ENCODE measurements at places on chromosomes 2 and 18.

GRCh38 chr18:70415823-70416488 is 127.1 kb downstream of the SOCS6 start:
- no peak for DNase-seq

GRCh38 chr2:176133389-176133788 is 3.9 kb downstream of the HOXD8 start:
- DNase-seq = no peak

DNA sequence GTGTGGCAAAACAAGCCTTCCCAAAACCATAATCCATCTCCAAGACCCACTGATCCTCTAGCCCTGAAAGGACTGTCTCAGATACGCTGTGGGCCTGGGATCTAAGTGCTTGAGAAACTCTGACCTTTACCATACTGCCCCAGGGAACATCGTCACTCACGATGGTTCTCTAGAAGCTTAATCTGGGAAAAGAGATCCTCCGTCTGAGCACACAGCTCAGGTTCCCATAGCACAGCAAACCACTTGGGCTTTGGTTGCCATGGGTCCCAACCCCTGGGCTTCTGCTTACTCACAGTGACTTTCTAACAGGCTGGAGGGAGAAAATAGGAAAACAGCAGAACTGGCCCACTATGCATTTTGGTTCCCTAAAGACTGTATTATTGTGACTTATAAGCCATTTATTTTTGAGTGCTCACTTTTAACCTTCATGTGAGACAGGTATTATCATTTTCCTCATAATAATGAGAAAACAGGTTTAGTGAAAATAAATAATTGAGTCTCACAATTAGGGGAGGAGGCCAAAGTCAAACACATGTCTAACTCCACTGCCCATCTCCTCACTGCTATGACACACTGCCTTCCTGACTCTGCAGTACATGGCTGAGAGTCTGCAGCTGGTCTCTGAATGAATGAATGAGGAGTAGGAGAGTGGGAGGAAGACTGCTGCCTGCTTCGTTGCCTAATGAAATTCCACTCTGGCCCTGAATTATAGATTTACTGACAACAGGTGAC is 46.7 kb downstream of the REEP1 start:
- no peak for DNase-seq

- DNase-seq = no peak
Observed at GRCh38 chr2:1420746-1421480, 7.7 kb downstream of the TPO start.

- no peak for DNase-seq
Observed at GRCh38 chr2:241768850-241769249, 7.8 kb upstream of the GAL3ST2 start.

- no peak for DNase-seq
Observed at GRCh38 chr2:69242651-69243051, 144.4 kb downstream of the GFPT1 start.

DNA sequence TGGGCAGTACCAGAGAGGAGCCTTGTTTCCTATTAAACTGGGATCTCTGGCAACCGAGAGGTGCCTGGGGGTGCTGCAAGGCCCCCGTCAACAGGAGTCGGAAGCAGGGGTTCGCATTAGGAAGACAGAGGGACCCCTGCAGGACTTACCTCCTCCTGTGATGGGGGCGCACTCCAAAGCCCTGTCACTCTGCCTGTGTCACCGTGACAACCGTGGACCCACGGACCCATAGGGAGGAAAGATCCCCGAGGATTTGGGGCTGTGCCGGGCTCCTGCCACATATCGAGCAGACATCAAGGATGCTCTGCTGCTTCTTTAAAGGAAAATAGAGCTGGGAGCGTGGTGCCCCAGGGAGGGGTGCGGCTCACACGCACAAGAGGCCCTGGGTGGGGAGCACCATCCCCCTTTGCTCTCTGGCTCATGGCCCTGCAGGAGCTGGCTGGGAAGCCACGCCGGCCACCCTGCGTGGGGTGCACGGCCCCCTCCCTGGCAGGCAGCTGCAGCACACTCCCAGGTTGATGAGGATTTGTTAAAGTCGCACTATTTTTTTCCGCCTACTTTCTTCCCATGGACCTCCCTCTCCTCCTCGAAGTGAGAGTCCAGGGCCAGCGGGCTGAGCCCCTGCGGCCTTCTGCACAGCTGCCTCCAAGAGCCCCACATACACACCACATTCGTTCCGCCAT is 167.5 kb downstream of the TWIST2 start:
- no peak for DNase-seq

DNA sequence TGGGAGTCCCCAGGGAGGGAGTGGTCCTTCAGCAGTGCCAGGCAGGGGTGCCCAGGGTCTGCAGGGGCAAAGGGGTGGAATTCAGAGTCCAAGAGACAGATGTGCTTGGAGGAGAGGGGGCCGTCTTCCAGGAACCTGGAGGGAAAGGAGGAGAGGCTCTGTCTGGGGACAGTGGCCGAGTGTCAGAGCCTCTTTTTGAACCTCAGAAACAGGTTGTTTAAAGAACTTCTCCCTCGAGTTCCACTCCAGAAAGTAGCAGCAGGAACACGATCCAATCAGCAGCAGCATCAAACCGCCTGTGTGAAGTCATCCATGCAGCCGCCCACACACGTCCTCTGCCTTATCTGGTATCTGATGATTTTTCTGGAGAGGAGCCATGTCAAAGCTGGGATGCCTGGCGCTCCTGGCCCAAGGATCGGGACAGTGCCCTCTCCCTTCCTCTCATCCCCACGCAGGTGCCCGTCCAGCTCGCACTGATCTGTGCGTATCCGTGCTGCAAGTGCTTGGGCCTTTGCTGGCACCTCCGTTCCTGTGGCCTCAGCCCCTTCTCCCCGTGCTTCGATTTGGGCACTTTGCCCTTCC is 205.1 kb downstream of the NDUFA10 start:
- DNase-seq = peak; percentile 20

DNA sequence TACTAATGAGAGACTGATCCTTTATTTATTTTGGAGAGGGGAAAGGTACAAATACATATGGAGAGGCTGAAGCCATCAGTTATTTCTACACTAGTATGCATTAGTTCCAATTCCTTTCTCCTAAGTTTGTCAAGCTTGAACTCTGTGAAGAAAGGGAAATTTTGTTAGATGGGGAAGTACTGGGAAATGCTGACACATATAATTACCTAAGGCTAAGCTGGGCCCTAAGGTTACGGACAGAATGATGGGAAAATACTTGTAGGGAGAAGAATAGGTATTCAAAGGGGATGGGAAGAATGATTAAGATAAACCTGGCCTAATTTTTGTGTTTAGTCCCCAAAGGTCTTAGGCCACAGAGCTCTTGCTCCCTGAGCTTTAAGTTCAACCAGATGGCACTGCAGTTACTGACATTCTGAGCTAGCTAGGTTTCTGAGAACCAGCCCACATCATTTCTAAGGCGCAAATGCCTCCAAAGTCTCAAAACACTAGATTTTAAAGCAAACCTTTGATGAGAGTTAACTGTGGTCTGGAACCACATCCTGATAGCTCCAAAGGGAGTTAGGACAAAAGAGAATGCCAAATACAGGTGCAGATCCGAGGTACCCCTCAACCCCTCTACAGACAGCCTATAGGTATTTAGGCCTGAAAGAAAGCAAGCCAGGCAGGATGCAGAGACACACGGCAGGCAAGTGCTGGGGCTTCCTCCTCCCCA is 2.7 kb downstream of the TMEM163 start:
- DNase-seq = no peak

DNA sequence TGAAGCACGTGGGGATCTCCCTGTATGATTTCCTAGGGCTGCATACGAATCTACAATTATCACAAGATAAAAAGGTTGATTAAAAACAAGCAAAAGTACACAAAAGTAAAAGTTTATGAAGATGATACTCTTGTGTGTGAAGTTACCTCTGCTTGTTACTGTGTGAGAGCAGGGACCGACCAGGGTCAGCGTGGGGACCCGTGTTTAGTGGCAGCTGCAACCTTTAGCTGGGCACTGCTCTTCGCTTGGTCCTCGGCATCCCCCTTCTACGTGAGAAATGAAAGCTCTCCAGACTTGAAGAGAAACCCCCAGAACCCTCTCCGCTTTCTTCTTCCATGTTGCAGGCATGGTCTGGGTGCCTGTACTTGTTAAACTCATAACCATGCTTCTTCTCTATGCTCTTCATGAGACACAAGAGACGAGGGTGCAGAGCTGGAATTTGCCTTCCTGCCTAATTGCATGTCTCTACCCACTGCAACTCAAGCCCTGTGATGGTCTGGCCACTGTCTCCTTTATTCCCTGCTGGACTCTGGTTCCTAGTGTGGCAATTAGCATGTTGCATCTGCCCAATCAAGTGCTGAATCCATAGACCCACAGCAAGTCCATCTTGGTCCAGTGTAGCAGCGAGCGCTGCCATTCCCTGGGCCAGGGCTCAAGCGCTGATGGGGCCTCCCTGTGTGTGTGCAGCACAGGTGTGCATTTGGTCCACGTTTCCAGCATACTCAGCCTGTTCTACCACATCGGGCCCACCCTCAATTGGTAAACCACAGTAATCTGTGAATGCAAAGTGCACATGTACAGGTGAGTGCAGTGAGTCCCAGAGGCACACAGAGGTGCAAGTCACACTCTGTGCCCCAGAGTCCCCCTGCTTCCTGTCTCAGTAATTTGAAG is 88.5 kb downstream of the TWIST2 start:
- DNase-seq = no peak

GRCh38 chr18:33194793-33195192 is 245.7 kb downstream of the CCDC178 start:
- DNase-seq = no peak

DNA sequence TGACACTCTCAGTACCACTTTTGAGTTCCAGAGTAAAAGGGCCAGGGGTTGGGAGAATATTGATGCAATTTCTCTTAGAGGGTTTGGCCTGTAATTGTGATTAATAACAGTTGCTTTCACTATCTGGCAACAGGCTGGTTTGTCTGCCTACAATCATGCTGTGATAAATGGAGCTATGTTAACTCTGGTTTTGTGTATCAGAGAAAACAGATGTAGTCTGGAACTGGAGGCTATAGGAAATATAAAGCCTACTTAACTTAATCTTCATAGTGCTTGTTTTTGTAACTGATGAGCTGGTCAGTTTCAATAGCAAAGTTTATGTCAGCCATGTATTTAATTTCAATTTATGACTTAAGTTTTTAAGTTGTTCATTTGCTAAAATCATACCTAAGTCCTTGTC is 138.0 kb downstream of the AGPS start:
- DNase-seq = no peak

DNA sequence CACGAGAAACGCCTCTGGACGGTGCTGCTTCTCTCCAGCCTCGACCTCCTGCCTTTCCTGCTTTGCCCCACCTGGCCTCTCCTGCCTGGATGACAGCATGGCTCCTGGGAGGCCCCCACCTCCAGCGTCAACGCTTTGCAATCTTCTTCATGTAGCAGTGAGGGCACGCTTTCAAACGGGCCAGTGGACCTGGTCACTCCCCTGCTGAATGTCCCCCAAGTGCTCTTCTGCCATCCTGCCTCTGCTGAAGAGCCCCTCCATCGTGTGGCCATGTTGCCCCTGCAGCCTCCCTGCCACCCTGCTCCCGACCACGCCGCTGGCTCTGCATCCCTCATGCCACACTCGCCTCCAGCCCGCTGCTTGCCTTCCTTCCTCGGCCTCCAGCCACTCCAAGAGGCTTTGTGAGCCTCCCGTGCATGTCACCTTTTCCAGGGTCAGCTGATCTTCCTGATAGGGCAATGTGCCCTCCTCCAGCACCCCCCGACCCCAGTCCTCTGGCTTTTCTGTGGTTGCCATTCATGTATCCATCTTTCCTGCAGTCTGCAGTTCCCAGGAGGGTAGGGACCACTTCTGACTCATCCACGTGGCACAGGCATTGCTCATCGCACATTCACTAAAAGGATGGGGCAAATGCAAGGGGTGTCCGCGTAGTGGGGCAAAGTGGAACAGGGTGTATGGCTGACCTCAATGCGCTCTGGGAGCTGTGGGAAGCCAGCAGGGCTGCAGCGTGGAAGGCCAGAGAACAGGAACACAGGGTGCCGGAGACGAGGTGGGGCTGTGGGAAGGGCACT is 268.8 kb downstream of the TWIST2 start:
- peak; percentile 74 for DNase-seq

DNA sequence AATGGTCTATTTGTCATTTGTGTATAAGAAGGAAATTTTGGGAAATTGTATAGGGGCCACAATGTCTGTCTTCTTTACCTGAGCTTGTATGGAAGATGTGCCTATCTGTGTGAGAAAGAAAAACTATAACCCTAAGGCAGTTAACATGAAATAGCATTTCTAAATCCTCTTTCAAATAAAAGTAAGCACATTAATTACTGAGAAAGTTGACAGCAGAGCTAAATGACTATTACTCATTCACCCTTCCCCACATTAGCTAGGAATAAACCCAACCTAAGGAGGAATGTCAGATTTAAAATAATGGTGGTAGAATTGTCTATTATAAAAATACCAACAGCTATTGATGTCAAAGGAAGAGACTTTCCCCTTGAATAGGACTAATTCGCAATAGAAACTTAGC is 56.2 kb downstream of the SLC38A11 start:
- DNase-seq = peak; percentile 40

DNA sequence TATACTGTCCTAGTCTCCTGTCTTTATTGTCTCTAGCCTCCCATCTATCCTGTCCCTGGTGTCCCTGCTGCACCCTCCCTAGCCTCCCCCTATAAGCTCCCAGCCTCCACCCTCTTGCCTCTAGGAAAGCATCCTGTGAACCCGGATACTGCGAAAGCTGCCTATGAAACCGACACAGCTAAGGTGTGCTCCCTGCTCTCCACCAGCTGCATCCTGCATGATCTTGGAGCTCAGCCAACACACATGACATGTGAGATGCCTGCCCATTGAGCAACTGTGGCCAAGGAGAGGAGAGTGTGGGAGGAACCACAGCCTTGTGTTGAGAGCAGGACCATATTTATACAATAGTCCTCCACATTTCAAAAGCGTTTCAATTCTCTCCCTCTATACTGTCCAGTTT is 187.1 kb downstream of the ZBTB7C start:
- DNase-seq = peak; percentile 17

- DNase-seq = no peak
Observed at GRCh38 chr2:106307860-106308259, 113.8 kb upstream of the UXS1 start.

DNA sequence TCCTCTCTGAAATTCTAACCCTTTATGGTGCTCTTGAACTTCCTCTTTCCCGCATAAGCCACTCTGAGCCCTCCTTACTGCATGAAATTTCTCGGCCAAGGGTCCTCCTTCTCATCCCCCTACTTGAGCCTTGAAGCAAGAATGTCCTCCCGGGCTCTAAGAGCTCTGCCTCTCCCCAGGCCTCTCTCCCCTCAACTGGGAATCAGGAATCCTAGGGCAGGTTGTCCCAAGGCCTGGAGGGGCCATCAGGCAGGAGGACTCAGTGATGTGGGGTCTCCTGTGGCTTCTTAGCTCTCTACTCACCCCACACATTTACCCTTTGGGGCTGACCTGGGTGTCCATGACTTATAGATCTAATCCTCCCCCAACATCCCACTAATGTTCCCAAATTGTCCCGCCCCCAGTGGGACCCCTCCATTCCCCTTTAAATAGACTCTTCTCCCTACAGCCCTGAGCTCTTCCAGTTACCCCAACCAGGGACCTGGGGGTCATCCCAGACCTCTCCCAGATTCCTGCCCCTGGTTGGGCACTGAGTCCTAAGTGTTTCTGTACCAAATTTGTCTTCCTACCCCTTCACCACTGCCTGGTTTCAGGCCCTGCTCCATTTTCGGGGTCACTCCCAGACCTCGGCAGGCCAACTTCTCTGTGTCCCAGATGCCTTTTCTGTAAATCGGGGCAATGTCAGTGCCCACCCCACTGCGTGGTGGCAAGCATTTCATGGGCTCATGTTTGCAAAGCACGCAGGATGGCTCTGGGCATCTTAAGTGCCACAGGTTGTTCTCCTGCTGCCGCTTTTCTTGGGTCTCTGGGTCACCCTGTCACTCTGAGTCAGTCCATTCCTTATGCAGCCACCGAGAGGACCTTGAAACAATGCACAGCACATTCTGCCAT is 171.2 kb downstream of the ASB1 start:
- no peak for DNase-seq
